ENCODE measurements at places on chromosomes 4 and X.

- no peak for DNase-seq
Observed at GRCh38 chrX:151789179-151789800, 54.7 kb downstream of the CNGA2 start.

- DNase-seq, result peak; percentile 38
Observed at GRCh38 chr4:81069706-81070331, 39.3 kb downstream of the BMP3 start.

DNA sequence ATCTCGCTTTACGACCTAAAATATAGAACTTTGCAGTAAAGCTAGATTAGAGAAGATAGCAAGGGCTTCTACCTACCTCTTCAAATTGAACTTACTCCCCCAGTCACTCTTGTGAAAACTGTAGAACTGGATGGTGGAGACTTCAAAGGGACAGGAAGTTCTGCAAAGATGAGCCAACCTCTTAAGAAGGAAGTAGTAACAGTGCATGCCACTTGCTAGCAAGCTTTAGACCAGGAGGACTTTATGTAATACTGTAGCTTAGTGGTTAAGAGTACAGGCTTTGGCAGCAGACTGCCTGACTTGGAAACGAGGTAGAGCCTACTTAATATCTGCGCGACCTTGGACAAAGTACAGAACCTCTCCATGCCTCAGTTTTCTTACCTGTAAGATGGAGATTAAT, 27.5 kb upstream of the VBP1 start:
- DNase-seq, result peak; percentile 0

DNA sequence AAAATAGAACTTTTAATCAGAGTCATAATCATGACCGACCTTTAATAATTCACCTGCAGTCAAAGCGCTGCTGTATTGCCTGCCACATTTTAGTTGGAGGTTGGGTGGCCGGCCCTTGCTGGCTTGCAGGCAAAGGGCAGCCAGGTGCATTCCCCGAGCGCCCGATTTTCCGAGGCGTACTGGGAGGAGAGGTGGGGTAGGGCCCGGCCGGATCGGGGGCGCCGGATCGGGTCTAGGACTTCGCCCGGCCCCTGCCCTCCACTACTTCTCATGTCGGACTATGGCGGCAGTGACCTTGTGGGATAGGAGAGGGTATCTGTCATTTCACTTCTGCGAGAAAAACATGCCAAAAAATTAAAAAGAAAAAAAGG, 2.5 kb upstream of the RS1 start:
- DNase-seq, result peak; percentile 1

DNA sequence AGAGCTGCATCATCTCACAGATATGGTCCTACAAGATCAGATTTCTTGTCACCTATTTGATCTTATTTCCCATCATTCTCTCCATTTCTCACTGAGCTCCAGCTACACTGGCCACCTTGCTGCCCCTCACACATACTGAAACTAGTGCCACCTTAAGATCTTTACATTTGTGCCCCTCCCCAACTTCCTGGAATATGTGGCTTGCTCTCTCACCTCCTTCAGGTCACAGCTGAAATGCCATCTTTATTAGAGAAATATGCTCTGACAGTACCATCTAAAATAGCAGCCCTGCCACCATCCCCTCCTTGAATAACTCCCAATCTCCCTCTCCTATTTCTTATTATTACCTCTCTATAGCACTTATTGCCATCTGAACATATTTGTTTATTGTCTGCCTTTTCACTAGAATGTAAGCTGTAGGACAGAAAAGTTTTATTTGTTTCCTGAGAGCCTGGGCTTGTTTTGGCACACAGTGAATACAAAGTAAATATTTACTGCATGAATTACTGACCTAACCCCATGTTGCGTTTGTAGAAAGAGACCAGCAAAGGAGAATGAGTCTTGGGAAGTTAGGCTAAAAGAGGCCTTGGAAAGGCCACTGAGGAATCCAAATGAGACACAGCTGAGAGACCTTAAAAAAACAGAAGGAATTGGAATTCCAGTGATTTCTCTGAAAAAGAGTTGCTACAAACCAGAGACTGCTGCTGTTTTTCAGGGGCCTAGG, 22.7 kb downstream of the DYNLT3 start:
- DNase-seq, result no peak

DNA sequence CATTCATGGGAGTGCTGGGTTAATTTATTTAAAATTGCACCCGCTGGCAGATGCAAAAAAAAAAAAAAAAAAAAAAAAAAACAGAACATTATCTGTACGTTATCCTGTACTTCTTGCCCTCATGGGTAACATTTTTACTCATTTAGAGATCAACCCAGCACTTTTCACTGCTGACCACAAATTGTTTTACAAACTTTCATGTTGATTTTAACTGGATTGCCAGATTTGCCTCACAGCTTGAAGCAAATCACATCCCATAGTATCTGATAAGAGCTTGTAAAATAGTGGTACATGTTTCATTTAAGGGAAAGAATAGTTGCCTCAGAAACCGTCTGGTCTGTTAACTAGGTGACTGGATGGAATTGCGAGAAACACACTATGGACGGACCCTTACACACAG, 640.8 kb downstream of the TRIML1 start:
- DNase-seq, result no peak

GRCh38 chr4:53921856-53922255, 142.5 kb downstream of the CHIC2 start:
- DNase-seq, result no peak

DNA sequence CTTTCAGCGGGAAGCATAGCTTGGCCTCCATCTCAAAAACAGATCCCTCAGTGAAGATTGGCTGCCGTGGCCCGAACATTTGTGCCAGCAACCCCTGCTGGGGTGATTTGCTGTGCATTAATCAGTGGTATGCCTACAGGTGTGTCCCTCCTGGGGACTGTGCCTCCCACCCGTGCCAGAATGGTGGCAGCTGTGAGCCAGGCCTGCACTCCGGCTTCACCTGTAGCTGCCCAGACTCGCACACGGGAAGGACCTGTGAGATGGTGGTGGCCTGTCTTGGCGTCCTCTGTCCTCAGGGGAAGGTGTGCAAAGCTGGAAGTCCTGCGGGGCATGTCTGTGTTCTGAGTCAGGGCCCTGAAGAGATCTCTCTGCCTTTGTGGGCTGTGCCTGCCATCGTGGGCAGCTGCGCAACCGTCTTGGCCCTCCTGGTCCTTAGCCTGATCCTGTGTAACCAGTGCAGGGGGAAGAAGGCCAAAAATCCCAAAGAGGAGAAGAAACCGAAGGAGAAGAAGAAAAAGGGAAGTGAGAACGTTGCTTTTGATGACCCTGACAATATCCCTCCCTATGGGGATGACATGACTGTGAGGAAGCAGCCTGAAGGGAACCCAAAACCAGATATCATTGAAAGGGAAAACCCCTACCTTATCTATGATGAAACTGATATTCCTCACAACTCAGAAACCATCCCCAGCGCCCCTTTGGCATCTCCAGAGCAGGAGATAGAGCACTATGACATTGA, 175.4 kb downstream of the FAT4 start:
- no peak for DNase-seq

DNA sequence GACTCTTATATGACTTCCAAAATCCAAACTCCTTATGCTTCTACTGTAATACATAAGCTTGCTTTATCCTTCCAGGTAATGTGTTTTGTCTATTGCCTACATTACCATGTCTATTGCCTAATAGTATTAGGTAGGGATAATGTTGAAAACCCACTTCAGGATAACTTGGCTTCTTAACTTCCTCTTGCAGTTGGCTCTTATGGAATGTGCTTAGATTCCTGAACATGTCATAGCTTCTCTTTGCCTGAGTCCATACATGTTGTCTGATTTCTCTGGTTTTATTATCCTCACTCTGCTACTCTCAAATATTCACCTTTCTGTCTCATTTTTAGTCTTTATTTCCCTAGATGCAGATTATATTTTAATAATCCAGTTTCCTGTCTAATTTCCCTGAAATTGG, 599.9 kb downstream of the IL15 start:
- DNase-seq, result no peak

DNA sequence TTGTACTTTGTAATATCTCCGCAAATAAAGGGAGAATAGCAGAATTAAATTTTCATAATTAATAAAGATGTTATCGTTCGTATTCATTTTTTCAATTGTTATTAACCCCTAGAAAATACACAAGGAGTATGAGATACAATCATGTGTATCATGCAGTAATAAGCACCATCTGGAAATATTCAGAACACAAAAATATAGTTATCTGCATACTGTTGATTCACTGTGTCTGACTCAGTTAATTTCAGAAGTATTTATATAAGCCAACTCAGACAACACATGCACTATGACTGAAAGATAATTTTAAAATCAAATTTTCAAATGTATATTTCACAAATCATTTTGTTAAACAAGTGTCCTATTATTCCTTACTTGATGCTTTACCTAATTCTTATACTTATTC, 1954.8 kb downstream of the ARAP2 start:
- DNase-seq, result no peak

- DNase-seq, result no peak
Observed at GRCh38 chr4:137998666-137999429, 243.3 kb downstream of the SLC7A11 start.

- DNase-seq, result no peak
Observed at GRCh38 chr4:25723409-25723808, 67.8 kb downstream of the SLC34A2 start.

DNA sequence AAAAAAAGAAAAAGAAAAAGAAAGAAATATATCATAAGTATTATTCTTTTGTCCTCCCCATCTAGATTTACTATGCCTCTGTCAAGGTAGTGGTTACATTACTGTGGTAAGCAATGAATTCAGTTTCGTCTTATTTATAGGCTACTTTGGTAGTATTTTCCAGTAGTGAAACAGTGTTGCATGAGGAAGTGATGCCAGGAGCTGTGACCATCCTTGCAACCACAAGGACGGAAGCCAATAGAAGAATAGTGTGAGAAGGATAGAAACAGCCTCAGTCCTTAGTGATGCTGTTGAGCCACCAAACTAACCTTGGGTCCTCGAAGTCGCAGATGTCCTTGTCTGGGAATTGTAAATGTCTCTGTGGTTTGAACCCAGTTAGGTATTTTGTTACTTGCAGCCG, 328.5 kb downstream of the PPP3CA start:
- DNase-seq, result no peak

- no peak for DNase-seq
Observed at GRCh38 chr4:152266831-152267480, 268.9 kb downstream of the FBXW7 start.

DNA sequence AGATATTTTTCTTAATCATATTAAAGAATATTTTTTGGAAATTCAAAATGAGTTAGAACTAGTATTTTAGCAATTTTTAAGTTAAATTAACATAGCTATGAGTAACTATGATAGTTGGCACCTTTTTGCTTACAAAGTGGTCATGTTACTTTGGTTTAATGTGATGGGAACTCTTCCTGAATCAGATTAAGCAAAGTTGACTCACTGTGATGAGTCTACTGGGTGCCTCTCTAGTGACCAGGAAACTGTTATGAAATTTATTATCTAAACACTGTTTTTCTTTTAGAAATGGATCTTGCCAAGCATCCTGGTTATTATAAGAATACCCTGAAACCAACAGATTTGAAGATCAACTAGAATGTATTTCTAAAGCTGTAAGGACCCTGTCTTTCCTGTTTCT, 985.8 kb downstream of the TRAM1L1 start:
- no peak for DNase-seq

- DNase-seq, result peak; percentile 53
Observed at GRCh38 chr4:80173401-80173800, 23.9 kb upstream of the PRDM8 start.

DNA sequence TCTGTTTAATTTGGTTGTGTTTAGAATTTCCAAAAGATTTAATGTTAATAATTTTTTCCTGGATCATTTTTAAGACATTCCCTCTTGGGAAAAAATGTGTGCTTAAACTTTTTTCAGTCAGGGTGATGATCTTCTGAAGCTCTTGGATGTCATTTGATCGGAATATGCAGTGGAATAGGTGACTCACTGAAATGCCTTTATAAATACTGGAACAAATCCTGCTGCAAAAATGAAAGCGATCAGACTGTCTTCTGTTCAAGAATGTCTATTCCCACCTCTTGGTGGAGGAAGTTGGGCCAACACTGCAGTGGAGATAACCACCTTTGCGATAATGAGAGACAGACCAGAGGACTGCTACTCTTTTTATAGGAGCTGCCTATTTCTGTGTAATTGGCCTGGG, 46.7 kb downstream of the LARP1B start:
- no peak for DNase-seq

DNA sequence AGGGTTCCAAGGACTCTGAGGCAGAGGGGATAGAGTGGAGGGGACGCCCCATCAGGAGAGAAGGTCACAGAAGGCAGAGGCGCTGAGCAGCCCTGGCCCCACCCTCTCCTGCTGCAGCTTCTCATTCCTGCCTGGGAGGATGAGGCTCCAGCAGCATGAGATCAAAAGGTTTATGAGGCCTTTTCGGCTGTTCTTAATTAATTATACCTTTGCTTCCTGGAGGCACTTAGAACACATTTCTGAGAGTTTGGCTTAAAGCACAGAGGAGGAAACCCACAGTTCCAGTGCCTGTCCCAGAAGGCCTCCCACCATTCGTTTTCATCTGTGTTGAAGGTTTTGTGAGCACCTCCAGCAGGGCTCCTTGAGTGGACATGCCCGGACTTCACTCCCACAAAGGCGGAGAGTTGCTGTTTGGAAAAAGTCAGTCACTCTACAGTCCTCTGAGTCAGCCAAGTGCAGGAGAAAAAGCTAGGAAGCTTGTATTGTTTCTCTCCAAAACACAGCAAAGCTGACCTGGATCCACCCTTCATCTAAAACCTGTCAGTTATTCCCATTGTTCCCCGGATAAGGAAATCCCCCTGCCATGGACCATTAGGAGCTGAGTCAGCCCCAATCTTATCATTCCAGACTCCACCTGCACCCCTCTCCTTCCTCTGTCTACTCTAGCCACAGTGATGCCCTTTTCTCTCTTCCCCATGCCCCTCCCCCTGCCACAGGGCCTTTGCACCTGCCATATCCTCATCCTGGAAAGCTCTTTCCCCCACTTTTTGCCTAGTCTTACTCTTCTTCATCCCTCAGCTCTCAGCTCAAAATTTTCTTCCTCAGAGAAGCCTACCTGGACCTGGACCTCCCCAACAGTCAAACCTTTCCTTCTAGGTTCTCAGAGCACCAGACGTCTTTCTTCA, 276.8 kb downstream of the FBXW7 start:
- DNase-seq, result no peak

- DNase-seq, result no peak
Observed at GRCh38 chrX:22589845-22590244, 317.1 kb downstream of the CBLL2 start.

DNA sequence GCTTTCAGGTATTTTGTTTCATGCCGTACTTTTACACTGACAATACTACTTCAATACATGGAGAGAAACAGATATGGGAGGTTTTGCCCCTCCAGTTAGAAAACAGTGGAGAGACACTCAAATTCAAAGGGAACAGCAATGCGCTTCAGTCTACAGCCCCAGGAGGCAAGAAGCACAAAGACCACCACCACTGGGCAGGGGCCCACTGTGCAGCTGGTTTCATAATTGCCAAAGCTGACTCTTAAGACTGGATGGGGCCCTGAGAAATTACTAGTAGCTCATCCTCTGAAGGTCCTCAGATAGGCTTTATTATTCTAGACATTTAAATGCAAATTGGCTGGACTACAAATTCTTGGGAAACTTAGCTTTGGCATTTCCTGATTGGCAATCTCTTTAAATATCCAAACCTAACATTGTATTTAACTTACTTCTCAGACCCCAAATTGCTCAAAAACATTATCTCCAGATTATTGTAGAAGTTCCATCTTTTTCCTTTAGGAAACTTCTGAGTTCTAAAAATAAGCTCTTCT, 85.9 kb upstream of the GPR34 start:
- DNase-seq, result no peak

GRCh38 chr4:159689526-159689925, 586.6 kb downstream of the RAPGEF2 start:
- DNase-seq, result no peak

Measured in CD4-positive, alpha-beta T cell (primary cell).